ENCODE measurements at places on chromosomes 1 and 21. TPM values are rescaled to one million over a fixed set of nuclear protein-coding genes. Genes with fewer than 3 reads are reported as not detected.

The PTPN14 gene
- total RNA-seq: 93.6 TPM

The CHI3L1 gene
- total RNA-seq: not detected

- no peak for DNase-seq
These were observed 22.8 kb upstream of the CFAP126 start for GRCh38 chr1:161390559-161390858.

- DNase-seq: no peak
These were observed 472.7 kb downstream of the NPHP4 start for GRCh38 chr1:5519366-5520135.

DNA sequence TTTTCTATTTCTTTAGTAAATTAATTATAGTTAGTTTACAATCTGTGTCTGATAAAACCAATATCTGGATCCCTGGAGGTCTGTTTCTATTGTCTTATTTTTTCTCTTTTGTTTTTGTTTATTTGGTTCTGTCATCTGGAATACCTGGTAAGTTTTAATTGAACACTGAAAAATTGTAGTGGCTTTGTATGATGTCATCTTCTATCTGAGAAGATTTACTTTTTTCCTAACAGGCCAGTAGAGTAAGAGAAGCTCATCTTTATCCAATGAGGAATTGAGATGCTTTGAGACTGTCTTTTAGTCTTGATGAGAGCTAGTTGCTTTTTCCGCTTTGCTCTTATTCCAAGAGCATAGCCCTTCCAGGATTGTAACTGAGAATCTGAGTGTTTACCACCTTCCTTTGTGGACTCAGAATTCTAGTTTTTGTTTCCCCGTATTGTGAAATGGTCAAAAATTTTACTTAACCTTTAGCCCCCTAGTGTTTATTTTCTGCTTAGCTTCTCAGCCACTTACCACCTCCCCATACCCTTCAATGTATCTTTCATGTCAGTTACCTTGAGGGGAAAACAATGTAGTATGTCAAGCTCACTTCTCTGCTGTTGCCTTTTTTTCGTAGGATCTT is 25.0 kb downstream of the PTGFRN start:
- no peak for DNase-seq

DNA sequence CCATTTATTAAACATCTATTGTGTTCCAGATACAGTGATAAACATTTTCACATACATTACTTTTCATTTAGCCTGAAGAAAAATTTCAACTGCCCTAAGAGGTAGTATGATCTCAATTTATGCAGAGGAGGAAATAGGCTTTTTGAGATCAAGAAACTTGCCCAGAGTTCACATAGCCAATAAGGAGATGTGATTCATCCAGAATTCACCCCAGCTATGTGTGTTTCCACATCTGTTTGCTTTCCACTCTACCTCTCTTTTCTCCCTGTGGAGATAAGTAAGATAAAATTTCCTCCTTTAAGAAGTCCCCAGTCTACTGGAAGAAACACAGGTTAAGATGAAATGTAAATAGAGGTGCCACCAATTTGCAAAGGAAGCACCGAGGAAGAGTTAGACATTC is 199.7 kb upstream of the C8B start:
- no peak for DNase-seq

- DNase-seq: no peak
These were observed 273.1 kb upstream of the PROX1 start for GRCh38 chr1:213714645-213715044.

GRCh38 chr1:99728494-99729235 is 37.8 kb downstream of the FRRS1 start:
- DNase-seq: peak; percentile 32

GRCh38 chr1:200883118-200883517 is 10.3 kb downstream of the GPR25 start:
- no peak for DNase-seq

- DNase-seq: peak; percentile 33
These were observed 39.6 kb downstream of the GFI1 start for GRCh38 chr1:92447033-92447681.

DNA sequence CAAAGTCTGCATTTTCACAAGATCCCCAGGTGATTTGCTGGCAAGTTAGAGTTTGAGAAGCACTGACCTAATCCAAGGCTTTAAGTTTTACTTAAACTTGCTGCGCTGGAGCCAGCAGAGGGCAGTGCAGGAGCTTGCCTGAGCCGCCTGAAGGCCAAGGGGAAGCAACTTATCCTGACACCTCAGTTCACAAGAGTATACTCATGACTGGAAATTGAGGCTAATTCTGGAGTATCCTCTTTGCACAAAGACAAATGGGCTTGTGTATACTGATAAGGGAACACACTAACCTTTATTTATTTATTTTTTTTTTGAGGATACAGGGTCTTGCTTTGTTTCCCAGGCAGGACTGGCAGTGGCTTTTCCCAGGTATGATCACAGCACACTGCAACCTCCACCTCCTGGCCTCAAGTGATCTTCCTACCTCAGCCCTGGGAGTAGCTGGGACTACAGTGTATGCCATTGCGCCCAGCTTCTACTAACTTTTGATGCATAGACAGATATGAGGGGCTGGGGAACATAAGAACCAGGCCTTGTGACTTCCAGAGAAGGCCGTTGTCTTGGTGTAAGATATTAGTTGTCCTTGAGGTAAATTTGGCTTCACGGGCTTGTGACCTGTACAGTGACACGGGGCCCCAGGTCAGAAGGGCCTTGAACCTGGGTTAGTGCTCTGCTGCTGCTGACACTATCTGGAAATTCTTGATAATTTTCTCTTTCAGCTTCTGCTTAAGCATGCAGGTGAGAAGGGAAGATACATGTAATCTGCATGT is 29.0 kb upstream of the SLAMF1 start:
- peak; percentile 51 for DNase-seq

The NUCKS1 gene
- 191 TPM for total RNA-seq

GRCh38 chr1:235902677-235903542 is 36.2 kb upstream of the LYST start:
- peak; percentile 88 for DNase-seq

- DNase-seq: no peak
These were observed 365.6 kb upstream of the ST6GALNAC5 start for GRCh38 chr1:76501586-76502219.

- DNase-seq: no peak
These were observed at the start of gene LY9 for GRCh38 chr1:160795951-160796383. LY9 (plus strand) TSS chr1:160796174; CDS start chr1:160796188, 14 bp downstream.

The FAM131C gene
- 0.63 TPM for total RNA-seq

- no peak for DNase-seq
These were observed 14.2 kb upstream of the EFNA1 start for GRCh38 chr1:155113450-155113980.

GRCh38 chr1:205554026-205554811 is 49.8 kb downstream of the CDK18 start:
- DNase-seq: no peak

GRCh38 chr1:160834945-160835565 is 27.6 kb downstream of the CD244 start:
- peak; percentile 32 for DNase-seq

The MAP3K21 gene
- total RNA-seq: not detected

- DNase-seq: no peak
These were observed 77.8 kb upstream of the C1orf105 start for GRCh38 chr1:172342584-172343239.

GRCh38 chr1:6075748-6076147 is 30.1 kb downstream of the KCNAB2 start:
- no peak for DNase-seq

The OR2T35 gene
- total RNA-seq: not detected

Measured in HFFc6 (cell line).